GM23248 (cell line): ENCODE measurements at places on chromosomes 6 and 20. TPM values are rescaled to one million over a fixed set of nuclear protein-coding genes. Genes with fewer than 3 reads are reported as not detected.
A peak's percentile ranks its signal among the peaks of the same experiment; 100 is the strongest.

- DNase-seq: peak; percentile 9
Measured at GRCh38 chr6:38370653-38371601, 268.8 kb downstream of the BTBD9 start.

DNA sequence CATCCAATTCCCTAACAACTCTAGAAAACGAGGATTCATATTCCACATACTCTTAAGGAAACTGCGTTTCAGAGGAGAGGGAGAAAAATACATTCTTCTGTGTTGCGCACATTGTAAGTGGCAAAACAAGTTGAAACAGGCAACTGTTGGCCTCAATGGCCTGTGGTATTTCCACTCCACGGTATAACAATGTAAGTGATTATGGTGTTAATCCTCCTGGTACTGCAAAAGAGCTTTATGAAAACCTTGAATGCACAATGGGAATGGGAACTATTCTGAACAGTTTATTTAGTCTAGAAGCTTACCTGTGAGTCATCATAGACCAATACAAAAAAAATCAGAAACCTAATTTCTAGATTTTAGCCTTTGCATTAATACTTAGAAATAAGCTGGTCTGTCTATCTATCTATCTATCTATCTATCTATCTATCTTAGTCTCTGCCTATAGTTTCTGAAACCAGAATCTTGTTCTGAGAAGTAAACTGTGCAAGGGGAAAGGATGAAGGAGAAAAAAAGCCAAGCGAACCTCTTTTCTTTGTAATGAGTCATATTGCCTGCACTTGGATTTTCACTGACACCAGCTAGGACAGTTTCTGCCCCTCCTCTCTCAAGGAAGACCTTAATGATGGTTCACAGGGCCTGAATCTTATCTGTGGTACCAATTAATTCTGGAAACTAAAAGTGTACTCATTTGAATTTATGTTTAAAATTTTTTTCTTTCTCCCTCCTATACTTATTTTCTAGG, 101.5 kb downstream of the RNF144B start:
- peak; percentile 18 for DNase-seq

DNA sequence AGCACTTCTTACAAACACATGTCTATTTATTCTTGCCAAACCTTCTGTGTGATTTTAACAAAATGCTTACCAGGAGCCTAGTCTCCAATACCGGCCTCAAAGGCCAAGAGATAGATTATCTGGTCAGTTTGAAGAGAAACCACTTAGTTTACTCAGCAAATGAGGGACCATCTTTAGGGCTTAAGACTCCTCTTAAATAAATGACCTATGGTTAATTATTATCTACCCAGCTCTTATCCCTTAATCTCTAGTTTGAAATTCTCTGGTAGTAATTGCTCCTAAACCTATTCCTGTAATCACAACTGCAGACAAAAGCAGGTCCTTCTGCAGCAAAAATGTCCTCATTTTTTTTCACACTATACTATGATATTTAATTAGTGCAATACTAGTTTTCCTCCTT, 301.8 kb downstream of the KIF16B start:
- no peak for DNase-seq

The LY6G6D gene
- total RNA-seq: not detected in 2 replicates

The HTR1B gene
- total RNA-seq: not detected in 2 replicates

The TJAP1 gene
- 17.7 and 32.9 TPM in 2 replicates for total RNA-seq

- no peak for DNase-seq
Measured at GRCh38 chr20:13610184-13610583, 28.5 kb downstream of the TASP1 start.

The DDO gene
- total RNA-seq: not detected in 2 replicates

- peak; percentile 63 for DNase-seq
Measured at GRCh38 chr20:43915211-43916072, 790 bp downstream of the TOX2 start.

DNA sequence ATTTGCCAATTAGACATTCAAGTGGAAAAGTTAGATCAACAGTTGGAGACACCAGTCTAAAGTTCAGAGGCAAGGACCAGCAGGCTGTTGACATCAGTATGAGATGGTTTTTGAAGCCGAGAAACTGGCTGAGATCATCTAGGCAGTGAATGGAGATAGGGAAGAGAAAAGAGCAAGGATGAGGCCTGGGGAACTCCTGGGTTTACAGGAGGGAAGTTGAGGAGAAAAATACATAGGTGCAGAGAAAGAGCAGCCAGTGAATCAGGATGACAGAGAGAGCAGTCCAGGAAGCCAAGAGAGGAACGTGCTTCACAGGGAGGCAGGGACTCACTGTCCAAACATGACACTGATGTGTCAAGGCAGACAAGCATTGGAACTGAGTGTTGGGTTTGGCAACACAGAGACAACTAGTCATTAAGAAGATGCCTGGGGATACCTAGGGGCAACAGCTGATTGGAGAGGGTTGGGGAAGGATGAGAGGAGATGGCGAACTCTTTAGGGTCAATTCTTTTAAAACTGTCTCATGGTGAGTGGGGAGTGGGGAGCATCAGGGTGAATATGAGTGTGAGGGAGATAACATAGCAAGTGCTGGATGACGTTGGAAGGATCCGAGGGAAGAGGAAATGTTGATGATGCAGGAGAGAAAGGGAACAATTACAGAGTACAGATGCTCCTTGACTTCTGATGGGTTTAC, 13.2 kb upstream of the SALL4 start:
- DNase-seq: no peak

DNA sequence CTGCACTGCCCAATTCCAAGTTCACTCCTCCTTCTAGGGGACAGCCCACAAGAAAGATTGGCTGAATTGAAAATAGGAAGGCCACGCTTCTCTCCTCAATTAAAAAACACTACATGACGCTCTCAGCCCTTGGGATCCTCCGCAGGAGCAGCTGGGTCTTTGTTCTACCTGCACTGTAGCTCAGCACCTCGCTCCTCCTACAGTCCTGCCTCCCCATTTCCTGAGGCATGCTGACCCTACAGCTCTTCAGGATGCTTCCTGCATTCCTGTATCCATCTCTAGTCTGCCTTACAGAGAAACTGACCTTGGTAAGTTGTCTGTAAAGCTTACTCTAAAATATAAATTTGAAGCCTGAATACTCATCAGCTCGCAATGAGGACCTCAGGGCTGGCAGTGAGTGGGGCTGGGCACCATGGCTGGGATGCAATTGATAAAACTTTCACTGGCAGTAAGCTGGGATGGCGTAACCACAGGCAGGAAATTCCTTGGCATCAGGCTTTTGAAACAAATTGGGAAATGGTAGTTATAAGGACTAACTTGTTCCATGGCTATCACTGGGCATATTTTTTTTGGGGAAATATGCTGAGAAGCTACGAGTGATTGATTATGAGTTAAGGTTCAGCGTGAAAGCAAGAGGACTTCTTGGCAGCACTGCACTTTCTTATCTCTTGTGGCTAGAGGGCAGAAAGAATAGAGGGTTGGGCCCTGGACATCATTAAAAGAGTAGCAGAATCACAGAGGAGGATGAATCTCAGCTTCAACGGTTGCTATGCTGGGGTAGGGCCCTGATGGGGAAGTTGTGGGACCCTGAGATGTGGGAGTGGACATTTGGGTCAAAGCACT, 11.7 kb upstream of the SIRPB1 start:
- peak; percentile 71 for DNase-seq

The TSBP1 gene
- not detected in 2 replicates for total RNA-seq

DNA sequence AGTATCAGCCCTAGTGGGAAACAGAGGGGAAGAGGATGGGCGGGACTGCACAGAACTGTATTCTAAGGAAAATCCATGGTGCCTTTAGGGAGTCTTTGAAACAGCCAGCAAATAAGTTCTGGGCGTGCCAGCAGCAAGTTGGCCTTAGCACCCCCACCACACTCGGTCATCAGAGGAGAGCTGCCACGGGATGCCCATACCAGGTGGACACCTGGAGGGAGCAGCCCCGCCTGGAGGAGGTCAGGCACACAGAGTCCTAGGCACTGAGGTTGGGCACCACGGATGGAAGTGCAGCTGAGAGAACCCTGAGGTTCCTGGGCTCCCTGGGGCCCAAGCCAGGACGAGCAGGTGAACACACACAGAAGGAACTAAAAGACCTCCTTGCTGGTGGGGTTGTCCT, 180.8 kb upstream of the PROKR2 start:
- no peak for DNase-seq

DNA sequence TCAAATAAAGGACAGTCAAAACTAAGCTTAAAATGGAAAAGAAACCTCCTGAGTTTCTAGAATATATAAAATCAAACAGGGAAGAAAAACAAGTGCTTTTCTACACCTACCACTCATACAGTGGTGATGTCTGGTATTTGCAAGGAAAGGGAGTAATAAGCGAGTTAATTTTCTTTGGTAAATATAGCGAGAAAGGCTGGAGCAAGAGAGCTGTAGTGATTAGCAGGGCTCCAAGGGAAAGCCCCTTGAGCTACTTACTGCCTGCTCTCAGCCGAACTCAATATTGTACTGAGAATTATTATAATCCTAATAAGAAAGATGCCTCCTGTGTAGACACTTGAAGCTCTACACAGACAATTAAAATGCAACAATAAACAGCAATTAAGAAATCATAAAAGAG, 296.3 kb downstream of the LAMA2 start:
- no peak for DNase-seq

The TP53TG5 gene
- total RNA-seq: not detected in 2 replicates

DNA sequence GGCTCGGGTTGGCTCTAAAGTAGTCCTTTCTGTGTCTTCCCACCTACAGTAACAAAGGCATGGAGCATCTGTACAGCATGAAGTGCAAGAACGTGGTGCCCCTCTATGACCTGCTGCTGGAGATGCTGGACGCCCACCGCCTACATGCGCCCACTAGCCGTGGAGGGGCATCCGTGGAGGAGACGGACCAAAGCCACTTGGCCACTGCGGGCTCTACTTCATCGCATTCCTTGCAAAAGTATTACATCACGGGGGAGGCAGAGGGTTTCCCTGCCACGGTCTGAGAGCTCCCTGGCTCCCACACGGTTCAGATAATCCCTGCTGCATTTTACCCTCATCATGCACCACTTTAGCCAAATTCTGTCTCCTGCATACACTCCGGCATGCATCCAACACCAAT, 291.2 kb downstream of the ESR1 start:
- DNase-seq: no peak

The ZKSCAN4 gene
- total RNA-seq: 3.7 and 4.2 TPM in 2 replicates

DNA sequence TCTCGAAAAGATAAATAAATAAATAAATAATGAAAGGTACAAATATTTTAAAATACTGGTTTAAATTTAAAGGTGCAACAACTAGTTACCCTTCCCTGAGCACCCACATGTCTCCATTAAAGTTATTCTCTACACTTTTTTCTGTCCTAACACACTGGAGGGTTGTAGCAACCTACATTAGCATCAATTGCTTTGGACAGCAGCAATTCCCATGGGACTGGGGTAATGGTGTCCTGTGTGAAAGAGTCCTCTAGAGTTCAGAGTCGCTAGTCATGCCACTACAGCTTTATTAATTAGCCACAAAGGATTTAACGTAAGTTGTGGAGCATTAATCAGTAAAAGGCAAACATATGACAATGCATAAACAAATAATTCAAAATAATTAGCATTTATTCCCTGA, 14.1 kb upstream of the CD24 start:
- no peak for DNase-seq

DNA sequence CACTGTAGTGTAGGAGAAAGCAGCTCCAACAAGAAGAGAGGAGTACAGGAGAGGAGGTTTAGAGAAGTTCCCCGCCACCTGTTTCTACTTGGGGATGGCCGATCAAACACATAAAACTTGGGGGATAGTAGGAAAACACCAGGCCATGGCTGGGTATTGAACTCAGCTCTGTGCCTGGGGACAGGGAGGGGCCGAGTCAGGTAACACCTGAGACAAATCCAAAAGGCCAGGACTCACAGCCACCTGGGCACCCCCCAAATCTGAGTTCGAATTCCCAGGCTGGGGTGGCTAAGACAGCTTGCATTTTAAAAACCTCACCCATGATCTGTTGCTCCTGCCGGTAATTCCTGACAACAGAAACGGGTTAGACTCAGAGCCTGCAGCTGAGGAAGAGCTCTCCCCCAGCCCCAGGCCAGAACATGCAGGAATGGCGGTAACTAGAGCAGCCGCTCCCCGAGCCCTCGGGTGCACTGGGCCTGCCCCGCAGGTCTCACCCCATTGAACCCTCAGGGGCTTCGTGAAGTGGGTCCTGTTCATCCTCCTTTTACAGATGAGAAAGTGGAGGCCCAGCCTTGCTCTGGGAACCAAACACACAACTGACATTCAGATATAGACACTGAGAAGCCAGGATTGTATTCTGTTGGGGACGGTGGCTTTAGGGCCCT, 61.0 kb downstream of the TCP11 start:
- DNase-seq: no peak

The TMC2 gene
- not detected in 2 replicates for total RNA-seq

DNA sequence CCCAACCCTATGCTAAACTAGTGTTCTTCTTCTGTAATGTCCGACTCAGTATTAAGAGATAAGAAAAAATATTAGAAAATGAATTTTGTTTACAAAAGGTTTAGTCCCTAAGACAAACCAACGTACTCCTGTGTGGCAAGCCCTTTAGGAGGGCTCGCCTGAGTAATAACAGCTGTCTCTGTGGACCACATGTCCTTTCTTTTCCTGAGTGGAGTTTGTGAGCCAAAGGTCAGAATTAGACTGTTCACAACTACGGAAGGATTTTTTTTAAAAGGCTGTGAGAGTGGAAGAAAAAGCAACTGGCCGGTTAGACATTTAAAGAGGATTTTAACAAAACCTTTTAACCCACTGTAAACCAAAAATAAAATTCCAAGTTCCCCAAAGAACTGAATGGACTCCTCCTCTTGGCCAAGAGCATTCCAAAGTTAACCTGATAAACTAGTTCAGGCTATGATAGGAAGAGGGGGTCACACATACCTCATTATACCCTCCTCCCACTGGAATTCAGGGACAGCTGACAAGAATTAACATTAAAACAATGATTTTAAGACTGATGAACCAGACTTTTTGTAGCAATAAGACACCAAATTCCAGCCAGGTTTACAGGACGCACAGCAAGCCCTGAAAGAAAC, 43.5 kb downstream of the FAM184A start:
- DNase-seq: no peak

GRCh38 chr20:43658069-43658722, 8.7 kb upstream of the MYBL2 start:
- peak; percentile 63 for DNase-seq

GRCh38 chr6:150528648-150529285, 70.9 kb upstream of the PLEKHG1 start:
- DNase-seq: peak; percentile 45

- no peak for DNase-seq
Measured at GRCh38 chr20:57851796-57852195, 142.0 kb upstream of the PMEPA1 start.

DNA sequence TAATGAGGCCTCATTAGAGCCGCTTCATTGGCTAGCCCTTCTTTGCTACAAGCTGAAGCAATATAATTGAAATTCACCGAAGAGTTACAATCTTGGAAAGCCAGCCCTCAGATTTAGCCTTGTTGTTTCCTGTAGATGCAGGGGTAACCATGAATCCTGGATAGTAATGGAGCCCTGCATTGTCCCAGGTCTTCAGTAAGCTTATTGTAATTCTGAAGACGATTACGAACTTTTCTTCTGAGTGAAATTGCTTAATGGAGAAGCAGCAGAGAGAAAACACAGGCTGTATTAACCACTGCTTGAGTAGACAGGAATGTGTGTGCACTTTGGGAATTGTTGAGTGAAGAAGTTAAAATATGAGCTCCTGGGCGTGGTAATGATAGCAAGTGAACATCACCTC, 26.3 kb upstream of the NAA20 start:
- no peak for DNase-seq

- DNase-seq: no peak
Measured at GRCh38 chr6:83852528-83853177, 507 bp upstream of the RIPPLY2 start.
